NCI-H1105 (cell line): ENCODE measurements at places on chromosomes 7 and 10.

DNA sequence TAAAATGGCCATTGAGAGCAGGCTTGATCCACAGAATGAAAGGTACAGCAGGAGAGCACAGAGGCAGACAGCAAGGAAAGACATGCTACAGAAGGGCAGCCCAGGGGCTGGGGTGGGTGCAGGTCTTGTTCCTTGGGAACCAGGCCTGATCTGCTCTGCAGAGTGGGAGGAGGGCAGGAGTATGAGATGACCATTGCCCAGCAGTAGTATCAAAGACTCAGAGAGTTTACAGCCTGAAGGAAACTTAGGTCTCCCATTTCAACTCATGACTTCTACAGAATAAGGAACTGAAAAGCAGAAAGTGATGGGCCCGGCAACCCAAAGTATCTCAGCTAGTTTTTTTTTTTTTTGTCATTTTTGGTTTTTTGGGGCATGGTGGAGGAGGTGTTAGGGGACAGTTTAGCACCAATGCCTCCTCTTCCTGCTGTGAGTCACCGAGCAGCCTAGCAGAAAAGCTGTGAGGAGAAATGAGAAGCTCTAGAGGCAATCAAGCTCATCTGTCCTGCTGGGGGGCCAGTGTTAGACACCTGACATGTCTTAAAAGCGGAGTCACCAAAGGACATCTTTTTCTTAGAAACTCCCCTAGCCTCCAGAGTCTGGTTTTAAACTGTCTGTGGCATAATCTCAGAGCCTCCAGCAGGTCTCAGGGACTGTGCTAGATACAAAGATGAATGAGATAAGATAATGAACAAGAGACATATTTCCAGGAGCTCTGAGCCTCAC lies 34.3 kb upstream of the HERPUD2 start:
- no peak for DNase-seq

DNA sequence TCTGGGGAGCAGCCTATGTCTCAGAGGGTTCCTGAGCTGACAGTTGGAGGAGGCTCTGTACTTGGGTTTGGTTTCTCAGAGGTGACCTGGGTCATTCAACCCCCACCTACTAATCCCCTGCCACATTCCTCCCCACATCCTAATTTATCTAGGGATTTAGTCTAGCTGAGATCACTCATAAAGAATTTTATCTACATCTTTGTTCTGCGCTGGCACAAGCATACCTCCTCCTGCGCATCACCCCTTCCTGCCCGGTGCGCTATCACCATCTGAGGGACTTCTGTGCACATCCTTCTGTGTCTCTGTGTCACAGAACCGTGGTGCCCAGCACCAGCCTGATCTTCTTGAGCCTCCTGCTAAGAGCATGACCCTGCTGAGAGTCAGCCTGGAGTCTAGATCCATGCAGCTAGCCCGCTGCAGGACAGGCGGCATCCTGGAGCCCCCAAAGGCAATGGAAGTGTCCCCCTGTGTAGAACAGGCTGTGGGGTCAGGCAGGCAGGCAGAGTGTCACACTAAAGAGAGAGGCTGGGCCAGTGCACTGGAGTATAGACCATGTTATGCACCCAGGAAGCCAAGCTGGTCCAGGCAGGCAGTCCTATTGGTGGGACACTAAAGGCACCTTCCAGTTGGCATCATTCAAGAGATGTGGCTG lies 63.6 kb downstream of the ARHGAP22 start:
- no peak for DNase-seq

GRCh38 chr7:22445140-22445743 lies 54.7 kb downstream of the STEAP1B start:
- DNase-seq, result peak; percentile 60

DNA sequence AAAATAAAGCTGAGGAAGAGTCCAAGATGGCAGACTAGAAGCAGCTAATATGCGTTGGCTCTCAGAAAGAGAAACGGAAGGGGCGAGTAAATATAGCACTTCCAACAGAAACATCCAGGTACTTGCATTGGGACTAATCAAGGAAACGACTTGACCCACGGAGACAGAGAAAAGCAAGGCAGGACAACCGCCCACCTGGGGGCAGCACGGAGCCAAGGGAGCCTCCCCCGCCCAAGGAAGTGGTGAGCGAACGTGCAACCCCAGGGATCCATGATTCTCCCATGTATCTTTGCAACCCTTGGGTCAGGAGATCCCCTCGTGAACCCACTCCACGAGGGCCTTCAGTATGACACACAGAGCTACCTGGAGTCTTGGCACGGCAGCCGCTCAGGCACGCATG lies 45.4 kb upstream of the GRM3 start:
- no peak for DNase-seq

GRCh38 chr10:27512548-27512947 lies 8.4 kb downstream of the RAB18 start:
- no peak for DNase-seq

DNA sequence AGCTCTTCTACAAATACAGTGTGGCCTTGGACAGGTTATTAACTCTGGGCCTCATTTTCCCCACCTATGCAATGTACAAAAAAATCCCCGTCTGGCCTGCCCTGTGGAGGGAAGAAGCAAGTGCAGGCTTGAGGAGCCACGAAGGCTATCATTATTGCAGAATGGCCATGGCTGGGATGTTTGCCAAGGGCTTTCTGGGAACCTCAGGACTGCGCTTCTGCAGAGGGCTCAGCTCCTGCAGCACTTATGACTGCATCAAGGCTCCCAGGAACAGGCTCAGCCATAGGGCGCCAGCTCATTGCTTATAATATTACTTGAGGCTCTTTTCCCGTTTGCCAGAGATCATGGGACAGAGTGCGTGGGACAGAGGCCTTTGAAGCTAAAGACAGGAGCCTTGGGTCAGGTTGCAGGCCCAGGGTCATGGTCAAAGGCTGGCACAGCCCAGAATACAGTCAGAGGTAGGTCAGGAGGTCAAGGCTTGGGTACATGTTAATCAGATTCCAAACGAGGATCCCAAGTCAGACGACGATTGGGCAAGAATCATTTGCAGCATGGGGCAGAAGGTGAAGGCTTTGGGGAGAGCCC lies 20.6 kb upstream of the C10orf105 start:
- no peak for DNase-seq
